Right lung (tissue), 10 donors: ENCODE measurements at places on chromosomes 4 and X. TPM values are rescaled to one million over a fixed set of nuclear protein-coding genes. Genes with fewer than 3 reads are reported as not detected.

Gene CACNA1F
- 0.09 TPM for polyA plus RNA-seq

Gene PNMA6F
- polyA plus RNA-seq = not detected

Gene SPATA18
- 8.1 TPM for polyA plus RNA-seq

Gene TTC29
- 2.2 TPM for polyA plus RNA-seq

Gene BEX2
- 24.6 TPM for polyA plus RNA-seq

Gene SSX3
- polyA plus RNA-seq = not detected

Gene GAGE12F
- not detected for polyA plus RNA-seq

Gene WDFY3
- polyA plus RNA-seq = 24.0 TPM

Gene SPANXN4
- polyA plus RNA-seq = not detected

Gene BCAP31
- 148 TPM for polyA plus RNA-seq

Gene RLIM
- 25.6 TPM for polyA plus RNA-seq

Gene ASB9
- 11.4 TPM for polyA plus RNA-seq

Gene AIFM1
- 27.2 TPM for polyA plus RNA-seq

Gene PRKG2
- 2.4 TPM for polyA plus RNA-seq

Gene TAPT1
- polyA plus RNA-seq = 37.2 TPM

Gene SLC16A2
- 29.2 TPM for polyA plus RNA-seq

Gene ABCG2
- 24.2 TPM for polyA plus RNA-seq

Gene BRCC3
- polyA plus RNA-seq = 18.6 TPM

Gene HSD17B10
- 69.7 TPM for polyA plus RNA-seq

Gene TRPC5OS
- not detected for polyA plus RNA-seq

GRCh38 chr4:40130401-40131036 is 66.3 kb upstream of the RHOH start:
- DNase-seq = no peak

GRCh38 chr4:23392860-23393458 is 496.9 kb downstream of the PPARGC1A start:
- no peak for DNase-seq

DNA sequence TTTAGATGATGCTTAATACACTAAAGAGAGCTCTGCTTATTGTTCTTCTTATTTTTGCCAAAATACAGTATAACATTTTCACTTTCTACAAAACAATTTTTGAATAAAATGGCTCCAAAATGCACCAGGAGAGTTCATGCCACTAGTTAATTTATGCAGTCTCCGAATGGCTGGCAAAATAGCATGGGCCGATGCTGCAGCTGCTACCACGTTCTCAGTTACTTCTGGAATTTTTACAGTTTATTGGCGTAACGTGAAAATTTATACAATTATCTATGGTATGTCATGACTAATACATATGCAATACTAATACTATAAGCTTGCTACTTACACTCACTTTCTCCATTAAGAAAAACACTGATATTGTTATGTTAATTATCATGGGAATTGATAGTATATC is 16.5 kb downstream of the KLHL13 start:
- no peak for DNase-seq

GRCh38 chr4:36322921-36323354 is 41.5 kb downstream of the DTHD1 start:
- no peak for DNase-seq

DNA sequence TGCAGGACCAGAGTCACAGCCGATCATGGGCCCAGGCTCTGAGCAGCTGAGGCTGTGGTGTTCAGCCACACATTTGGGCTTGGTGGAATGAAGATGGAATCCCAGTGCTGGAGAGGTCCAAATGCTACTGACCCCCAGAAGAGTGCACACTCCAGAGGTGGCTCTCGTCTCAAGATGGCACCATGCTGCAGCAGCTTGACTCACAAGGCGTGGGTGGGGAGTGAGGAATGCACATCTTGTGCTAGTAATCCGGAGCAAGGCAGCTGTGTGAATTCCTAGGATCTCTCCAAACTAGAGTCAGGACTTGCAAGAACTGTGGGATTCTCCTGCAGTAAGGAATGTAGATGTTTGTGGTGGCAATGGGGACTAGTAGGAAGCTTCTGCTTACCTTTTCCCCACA is 28.7 kb downstream of the RAB28 start:
- DNase-seq = no peak

DNA sequence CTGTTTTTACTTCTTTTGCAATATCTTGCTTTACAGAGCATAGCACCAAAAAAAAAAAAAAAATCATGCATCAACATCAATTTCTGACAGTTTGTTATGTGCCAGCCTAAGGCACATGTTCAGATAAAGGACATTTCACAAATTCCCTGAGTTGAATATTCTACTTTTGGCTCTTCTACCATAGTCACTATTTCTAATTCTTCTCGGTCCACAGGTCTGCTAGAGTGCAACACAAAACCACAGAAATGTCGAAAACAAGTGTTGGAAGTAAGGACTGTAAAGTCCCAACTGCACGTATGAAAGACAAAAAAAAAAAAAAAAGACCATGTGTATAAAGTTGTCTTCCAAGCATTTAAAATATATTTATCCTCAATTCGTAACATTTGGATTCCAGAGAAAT is 494.2 kb upstream of the INTU start:
- DNase-seq = no peak

DNA sequence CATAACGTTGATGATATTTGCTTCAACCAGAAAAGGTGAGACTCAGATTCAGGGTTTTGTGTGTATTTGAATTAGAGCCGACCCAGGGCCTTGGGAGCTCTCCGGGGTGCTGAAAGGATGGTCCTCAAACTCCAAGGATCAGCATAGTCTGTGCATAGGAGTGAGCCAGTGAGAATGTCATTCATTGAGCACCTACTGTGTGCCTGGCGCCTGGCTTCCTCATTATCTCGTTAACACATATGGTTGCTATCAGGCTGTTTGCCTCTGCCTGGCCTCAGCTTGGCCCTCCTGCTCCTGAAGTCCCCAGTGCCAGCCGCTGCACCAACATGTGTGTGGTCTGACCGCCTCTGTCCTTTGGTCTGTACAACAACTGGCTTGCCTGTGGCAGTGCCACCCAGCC is 25.1 kb upstream of the JAKMIP1 start:
- DNase-seq = no peak

DNA sequence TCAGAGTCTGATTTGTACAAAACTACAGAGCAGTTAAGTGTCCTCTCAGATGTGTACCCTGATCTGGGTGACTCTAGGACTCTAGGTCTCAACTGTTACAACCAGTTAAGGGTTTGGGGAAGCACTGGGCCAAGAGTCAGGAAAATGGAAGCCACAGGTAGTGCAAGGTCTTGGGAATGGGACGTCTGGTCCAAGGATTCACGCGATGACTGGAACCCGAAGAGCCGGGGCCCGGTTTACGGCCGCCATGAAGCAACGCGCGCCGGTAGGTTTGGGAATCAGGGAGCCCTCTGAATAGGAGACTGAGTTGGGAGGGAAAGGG is 321 bp upstream of the HPRT1 start:
- DNase-seq = peak; percentile 13

DNA sequence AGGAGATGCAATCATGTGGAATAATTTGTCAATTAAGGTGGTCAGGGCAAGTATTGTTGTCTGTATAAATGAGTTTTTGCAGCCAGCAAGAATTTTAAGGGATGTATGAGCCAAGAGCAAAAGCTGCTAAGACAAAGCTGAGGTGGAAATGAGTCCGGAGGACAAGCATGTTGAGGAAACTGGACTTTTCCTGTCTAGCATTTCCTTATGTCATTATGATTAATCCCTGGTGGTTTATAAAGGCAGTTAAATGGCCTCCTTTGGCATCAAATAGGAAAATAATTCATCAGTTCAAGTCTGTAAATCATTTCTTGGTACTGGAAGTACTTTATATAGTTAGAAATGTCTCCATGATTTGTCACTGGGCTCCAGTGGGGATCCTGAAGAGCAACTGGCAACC is 61.6 kb upstream of the TEX13A start:
- DNase-seq = no peak

- no peak for DNase-seq
These were observed 815.4 kb upstream of the PCDH10 start for GRCh38 chr4:132333724-132334047.

DNA sequence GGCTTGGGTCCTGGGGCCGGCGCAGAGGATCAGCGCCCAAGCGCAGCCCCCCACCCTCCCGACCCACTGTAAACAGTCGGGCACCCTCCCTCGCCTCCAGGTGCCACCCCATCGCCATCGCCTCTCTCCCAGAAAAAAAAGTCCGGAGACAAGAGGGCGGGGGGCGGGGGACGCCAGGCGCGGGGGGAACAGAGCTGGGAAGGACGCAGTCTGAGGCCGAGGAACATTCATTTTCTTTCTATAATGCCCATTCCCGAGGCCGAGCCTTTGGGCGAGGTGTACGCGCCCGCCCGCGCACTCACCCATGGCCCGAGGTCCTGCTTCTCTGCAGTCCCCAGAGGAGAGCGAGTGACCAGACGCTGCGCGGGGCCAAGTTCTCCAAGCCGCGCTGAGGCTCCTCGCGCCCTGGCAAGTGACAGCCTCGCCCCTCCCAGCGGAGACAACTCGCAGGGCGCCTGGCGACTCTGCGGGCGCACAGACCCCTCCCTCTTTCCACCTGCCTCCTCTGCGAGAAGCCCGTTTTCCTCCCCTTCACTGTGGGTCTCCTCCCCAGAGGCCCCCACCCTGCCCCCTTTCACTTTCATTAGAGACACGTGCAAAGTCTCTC is 63.5 kb upstream of the WDR17 start:
- DNase-seq = no peak

DNA sequence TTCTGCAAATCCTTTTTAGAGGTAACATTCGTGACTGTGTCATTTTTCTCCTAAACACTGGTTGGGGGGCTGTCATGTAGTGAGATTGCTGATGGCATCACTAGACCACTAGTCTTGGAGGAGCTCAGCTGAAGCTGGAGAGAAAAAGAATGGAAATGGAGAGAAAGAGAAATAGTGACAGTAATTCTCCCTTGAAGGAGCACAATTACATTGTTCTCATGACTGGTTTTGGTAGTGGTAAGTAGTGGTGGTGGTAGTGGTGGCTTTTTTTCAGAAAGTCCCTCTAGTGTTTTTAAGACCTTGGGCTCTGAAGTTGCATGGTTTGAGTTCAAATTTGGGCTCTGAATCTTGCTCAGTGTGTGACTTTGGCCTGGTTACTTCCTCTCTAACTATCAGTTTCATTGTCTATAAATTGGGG is 99.8 kb downstream of the LARP7 start:
- no peak for DNase-seq

- DNase-seq = no peak
These were observed 98.8 kb downstream of the KLHL4 start for GRCh38 chrX:87616371-87616770.

DNA sequence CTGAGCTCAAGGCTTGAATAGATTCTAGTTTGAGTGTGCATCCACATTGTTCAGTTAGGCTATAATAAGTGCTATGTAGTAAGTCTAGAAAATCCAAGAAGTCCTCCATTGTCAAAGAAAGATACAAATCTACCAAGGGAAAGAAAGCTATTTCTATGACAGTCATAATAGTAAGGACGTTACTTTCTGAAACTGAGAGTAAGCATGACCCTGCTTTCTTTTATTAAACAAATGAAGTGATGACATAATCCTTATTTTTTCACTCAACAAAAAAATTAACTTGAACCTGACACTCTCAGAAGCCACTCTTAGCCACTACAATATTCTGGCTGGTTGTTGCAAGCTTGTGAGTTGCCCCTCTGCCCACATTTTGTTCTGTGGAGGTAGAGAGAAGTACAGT is 33.8 kb upstream of the AMELX start:
- no peak for DNase-seq

GRCh38 chrX:118928151-118928550 is 46.3 kb upstream of the LONRF3 start:
- DNase-seq = no peak

- no peak for DNase-seq
These were observed 8.8 kb upstream of the NKX1-1 start for GRCh38 chr4:1414831-1415680.

DNA sequence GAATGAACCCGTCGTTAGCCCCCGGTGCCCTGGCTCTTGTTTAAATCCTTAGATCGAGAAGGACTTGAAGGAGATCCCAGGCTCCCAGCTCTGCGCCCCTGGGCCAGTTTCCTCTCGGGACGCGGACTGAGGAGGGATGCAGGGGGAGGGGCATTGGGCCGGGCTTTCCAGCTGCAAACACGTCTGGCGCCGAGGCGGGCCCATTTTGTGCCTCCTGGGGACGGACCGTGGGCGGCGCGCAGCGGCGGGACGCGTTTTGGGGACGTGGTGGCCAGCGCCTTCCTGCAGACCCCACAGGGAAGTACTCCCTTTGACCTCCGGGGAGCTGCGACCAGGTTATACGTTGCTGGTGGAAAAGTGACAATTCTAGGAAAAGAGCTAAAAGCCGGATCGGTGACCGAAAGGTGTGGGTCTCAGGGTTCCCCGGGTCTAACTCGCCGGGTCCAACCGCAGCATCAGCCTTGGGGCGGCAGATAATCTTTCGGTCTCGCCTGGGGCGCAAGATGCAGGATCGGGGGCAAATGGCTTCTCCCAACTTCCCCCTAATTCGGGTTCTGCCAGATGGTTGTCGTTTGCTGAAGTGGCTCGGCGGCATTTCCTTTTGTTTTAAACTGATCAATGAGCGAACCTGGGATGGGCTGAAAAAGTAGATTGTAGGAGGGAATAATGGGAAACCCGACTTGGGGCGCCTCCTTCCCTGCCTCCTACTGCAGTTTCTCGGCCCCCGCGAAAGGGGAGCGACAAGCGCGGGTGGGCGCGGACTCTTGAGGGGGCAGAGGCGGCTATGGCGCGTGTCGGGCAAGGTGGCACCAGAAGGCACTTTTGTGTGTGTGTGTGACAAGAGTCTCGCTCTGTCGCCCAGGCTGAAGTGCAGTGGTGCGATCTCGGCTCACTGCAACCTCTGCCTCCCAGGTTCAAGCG is 2.9 kb downstream of the PDGFRA start:
- peak; percentile 70 for DNase-seq

GRCh38 chr4:3449574-3450534 is 8.1 kb downstream of the HGFAC start:
- no peak for DNase-seq

GRCh38 chr4:124104101-124104500 is 608.4 kb downstream of the ANKRD50 start:
- no peak for DNase-seq

- DNase-seq = peak; percentile 71
These were observed 113.4 kb downstream of the BCOR start for GRCh38 chrX:39984191-39984956.

DNA sequence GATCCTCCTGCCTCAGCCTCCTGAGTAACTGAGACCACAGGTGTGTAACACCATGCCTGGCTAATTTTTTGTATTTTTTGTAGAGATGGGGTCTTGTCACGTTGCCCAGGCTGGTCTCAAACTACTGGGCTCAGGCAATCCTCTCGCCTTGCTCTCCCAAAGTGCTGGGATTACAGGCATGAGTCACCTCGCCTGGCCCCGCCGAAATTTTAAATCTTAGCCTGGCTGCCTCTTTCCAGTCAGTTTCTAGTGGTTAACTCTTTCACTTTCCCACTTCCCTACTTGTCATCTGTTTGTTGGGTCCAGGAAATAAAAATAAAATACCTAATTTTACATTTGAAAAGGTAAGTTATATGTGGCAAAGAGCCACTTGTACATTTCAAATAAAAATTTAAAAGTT is 62.4 kb downstream of the TMEM165 start:
- no peak for DNase-seq
